Lung (tissue), 17 donors: ENCODE measurements at places on chromosomes 5 and 9. TPM values are rescaled to one million over a fixed set of nuclear protein-coding genes. Genes with fewer than 3 reads are reported as not detected.

DNA sequence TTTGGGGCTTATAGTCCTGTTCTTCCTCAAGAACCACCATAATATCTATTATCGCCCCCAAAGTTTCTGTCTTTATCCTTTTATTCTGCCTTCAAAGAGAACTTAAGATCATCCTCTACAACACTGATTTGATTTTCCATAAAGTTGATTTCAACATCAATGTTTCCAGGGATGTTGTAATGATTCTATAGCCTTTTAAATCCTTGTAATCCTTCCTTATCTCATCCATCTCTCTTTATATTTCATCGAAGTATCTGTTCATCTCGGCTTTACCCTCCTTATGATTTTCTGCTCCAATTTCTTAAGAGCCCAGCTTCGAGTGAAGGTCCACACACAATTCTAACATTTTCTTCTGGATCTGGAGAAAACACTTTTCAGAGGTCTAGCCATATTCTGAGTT, 218.4 kb downstream of the CDK5RAP2 start:
- DNase-seq: no peak

- DNase-seq: no peak
These were observed 128.9 kb upstream of the TARS1 start for GRCh38 chr5:33311893-33312292.

DNA sequence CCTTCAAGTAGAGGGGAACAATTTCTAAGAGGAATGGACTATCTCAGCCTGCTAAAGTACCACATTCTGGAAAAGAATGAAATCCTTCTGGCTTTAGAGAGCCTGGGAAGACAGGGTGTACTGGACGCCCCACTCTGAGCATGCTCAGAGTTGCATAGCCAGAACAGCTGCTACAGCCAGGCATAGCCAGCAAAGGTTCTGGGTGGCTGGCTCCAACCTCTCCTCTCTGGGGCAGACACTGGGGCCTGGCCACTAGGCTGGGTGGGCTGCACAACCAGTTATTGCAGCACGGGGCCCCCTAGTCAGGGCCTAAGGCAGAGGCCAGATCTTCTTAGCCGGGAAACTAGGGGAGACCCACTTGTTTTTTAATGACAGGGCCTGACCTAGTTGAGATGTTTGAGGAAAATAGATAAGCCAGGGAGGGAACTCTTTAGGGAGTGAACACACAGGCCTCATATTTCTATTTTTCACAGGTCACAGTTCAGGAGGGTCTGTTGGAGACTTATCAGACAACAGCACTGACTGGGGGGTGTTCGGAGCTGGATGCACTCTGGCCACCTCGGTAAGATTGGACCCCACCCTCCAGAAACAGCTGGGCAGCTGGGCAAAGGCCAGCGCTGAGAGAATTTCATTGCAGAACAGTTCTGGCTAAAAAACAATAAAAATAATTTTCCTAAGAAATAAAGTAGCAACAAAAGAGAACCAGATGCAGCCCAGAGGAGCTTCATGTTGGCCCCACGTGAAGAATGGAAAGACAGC, 142.9 kb downstream of the LPAR1 start:
- DNase-seq: peak; percentile 72

Gene DIRAS2
- 0.02 TPM for polyA plus RNA-seq

Gene FOXD4L4
- not detected for polyA plus RNA-seq
